CD4-positive, alpha-beta memory T cell (primary cell): ENCODE measurements at places on chromosomes 13 and 19. TPM values are rescaled to one million over a fixed set of nuclear protein-coding genes. Genes with fewer than 3 reads are reported as not detected.
A peak's percentile ranks its signal among the peaks of the same experiment; 100 is the strongest.

DOHH gene
- polyA plus RNA-seq: 3.1 TPM

- peaks cover 31% of the 10 kb centered on the region for H3K4me1 ChIP-seq
- H3K36me3 ChIP-seq: peaks cover 6% of the 10 kb centered on the region
- DNase-seq: no peak
- no peaks in the 10 kb centered on the region for H3K27me3 ChIP-seq
- H3K27ac ChIP-seq: peak overlapping the region; percentile 63
- H3K4me3 ChIP-seq: peak overlapping the region; percentile 56
These were observed 5.9 kb downstream of the ANGPTL6 start for GRCh38 chr19:10096615-10096963.

ZIC2 gene
- not detected for polyA plus RNA-seq

SIGLECL1 gene
- not detected for polyA plus RNA-seq

- peak; percentile 12 for DNase-seq
- H3K4me3 ChIP-seq: no peak overlapping the region
- no peaks in the 10 kb centered on the region for H3K4me1 ChIP-seq
- no peaks in the 10 kb centered on the region for H3K27me3 ChIP-seq
- H3K27ac ChIP-seq: no peak overlapping the region
- peaks cover 5% of the 10 kb centered on the region for H3K36me3 ChIP-seq
These were observed 16.2 kb downstream of the NUFIP1 start for GRCh38 chr13:44972956-44973581.

GRCh38 chr13:23716401-23716800 is 146.2 kb downstream of the TNFRSF19 start:
- DNase-seq: no peak
- H3K36me3 ChIP-seq: no peaks in the 10 kb centered on the region
- no peak overlapping the region for H3K4me3 ChIP-seq
- no peak overlapping the region for H3K27ac ChIP-seq
- no peaks in the 10 kb centered on the region for H3K27me3 ChIP-seq

GRCh38 chr13:93230261-93230855 is 3.8 kb downstream of the GPC6 start:
- H3K27ac ChIP-seq: no peak overlapping the region
- H3K4me3 ChIP-seq: no peak overlapping the region
- no peak for DNase-seq
- no peaks in the 10 kb centered on the region for H3K4me1 ChIP-seq
